HCT116 (cell line): ENCODE measurements at places on chromosomes 7 and 10. TPM values are rescaled to one million over a fixed set of nuclear protein-coding genes. Genes with fewer than 3 reads are reported as not detected.

The PCLO gene
- total RNA-seq = 2.4 TPM

DNA sequence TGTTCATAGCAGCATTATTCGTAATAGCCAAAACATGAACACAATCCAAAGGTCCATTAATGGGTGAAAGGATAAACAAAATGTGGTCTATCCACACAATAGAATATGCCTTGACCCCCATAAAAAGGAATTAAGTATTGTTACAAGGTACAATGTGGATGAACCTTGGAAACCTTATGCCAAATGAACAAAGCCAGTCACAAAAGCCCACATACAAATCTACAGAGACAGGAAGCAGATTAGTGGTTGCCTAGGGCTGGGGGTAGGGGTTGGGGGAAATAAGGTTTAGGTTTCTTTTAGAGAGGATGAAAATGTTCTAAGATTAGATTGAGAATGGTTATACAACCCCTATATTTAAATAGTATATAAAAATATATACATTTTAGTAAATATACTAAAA is 34.8 kb downstream of the PIP4K2A start:
- H3K27me3 ChIP-seq = no peaks in the 10 kb centered on the region
- no peak for DNase-seq
- no peaks in the 10 kb centered on the region for H3K36me3 ChIP-seq
- no peak overlapping the region for H3K4me3 ChIP-seq

- peaks cover 37% of the 10 kb centered on the region for H3K4me1 ChIP-seq
- DNase-seq = peak; percentile 77
- H3K27me3 ChIP-seq = no peaks in the 10 kb centered on the region
- H3K4me3 ChIP-seq = peak overlapping the region; percentile 34
Observed at GRCh38 chr10:87846023-87846422, 17.3 kb downstream of the KLLN start.

The ARHGEF35 gene
- total RNA-seq = 17.4 TPM

DNA sequence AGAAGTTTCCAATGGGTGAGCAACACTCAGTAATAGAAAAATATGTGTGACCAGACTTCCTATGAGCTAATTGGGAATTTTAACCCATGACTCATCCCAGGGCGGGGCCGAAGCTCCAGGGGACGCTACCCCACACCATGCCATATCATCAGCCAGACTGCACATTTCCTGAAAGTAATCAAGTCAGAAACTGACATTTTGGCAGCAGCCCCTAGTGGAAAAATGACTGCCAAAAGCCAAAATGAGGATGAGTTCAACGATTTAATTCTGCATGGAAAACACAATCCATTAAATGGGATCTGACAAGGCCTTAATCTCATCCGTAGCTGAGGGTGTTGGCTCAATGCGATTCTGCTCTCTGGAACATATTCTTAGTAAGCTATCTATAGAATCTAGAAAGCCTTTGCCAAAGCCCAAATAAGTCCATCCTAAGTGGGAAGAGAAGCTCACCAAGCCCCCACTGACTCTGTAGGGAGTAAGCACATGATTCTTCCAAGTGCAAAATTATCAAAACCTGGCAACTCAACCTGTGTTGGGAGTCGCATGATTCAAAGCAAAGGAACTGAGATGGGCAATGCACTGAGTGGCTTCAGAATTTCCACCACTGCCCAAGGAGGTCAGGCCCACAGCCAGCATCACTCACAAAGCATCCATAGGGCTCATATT is 93.1 kb upstream of the PDE1C start:
- no peak for DNase-seq
- H3K27me3 ChIP-seq = no peaks in the 10 kb centered on the region
- H3K36me3 ChIP-seq = no peaks in the 10 kb centered on the region
- H3K4me1 ChIP-seq = peaks cover 12% of the 10 kb centered on the region

GRCh38 chr10:89414146-89414878 is at the start of gene IFIT5:
IFIT5 (plus strand) TSS chr10:89414568; CDS start chr10:89414799, 231 bp downstream.
- no peak for DNase-seq
- H3K4me3 ChIP-seq = peak within 1 kb of the TSS; percentile 66

DNA sequence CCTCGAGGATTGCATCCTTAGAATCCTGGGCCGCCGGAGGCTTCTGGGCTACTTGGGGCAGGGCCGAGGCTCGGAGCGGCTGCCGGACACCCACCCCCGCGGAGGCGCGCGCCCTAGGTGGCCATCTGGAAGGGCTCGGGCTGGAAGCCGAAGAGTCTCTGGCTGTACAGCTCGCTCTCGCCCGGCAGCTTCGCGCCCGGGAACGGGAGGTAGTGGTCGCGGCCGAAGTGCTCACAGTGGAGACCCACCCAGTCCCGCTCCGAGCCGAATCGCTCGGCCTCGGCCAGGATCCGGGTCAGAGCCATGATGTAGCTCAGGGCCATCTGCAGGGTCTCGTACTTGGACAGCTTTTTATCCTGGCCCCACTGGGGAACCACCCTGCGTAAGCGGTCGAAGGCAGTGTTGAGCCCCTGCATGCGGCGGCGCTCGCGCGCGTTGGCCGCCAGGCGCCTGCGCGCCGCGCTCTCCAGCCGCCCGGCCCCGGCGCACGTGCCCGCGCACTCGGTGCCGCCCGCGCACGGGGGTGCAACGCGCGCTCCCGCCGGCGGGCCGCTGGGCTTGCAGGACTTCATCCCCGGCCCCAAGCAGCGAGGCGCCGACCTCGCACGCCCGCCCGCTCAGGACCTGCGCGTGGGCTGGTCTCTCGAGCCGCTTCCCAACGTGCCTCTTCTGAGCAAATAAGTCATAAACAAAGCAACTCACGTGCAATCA is 652 bp downstream of the ATOH7 start:
- peak overlapping the region; percentile 42 for H3K4me3 ChIP-seq
- peak; percentile 45 for DNase-seq
- H3K27me3 ChIP-seq = no peaks in the 10 kb centered on the region
- peak overlapping the region; percentile 9; the same call in 1 of the 2 replicates for H3K27ac ChIP-seq

- H3K27me3 ChIP-seq = no peaks in the 10 kb centered on the region
- H3K27ac ChIP-seq = no peak overlapping the region
- DNase-seq = no peak
Observed at GRCh38 chr7:70512144-70512543, 619.8 kb upstream of the GALNT17 start.

The PDK4 gene
- 2.1 TPM for total RNA-seq

- H3K4me3 ChIP-seq = no peak overlapping the region
- H3K4me1 ChIP-seq = peaks cover 13% of the 10 kb centered on the region
- no peaks in the 10 kb centered on the region for H3K36me3 ChIP-seq
- H3K27ac ChIP-seq = no peak overlapping the region
- DNase-seq = no peak
- no peaks in the 10 kb centered on the region for H3K27me3 ChIP-seq
Observed at GRCh38 chr7:30159698-30160143, 24.9 kb downstream of the MTURN start.

GRCh38 chr7:39507866-39508551 is 58.2 kb upstream of the YAE1 start:
- no peak for DNase-seq
- H3K27me3 ChIP-seq = no peaks in the 10 kb centered on the region
- no peak overlapping the region for H3K27ac ChIP-seq
- no peak overlapping the region for H3K4me3 ChIP-seq
- no peaks in the 10 kb centered on the region for H3K36me3 ChIP-seq

DNA sequence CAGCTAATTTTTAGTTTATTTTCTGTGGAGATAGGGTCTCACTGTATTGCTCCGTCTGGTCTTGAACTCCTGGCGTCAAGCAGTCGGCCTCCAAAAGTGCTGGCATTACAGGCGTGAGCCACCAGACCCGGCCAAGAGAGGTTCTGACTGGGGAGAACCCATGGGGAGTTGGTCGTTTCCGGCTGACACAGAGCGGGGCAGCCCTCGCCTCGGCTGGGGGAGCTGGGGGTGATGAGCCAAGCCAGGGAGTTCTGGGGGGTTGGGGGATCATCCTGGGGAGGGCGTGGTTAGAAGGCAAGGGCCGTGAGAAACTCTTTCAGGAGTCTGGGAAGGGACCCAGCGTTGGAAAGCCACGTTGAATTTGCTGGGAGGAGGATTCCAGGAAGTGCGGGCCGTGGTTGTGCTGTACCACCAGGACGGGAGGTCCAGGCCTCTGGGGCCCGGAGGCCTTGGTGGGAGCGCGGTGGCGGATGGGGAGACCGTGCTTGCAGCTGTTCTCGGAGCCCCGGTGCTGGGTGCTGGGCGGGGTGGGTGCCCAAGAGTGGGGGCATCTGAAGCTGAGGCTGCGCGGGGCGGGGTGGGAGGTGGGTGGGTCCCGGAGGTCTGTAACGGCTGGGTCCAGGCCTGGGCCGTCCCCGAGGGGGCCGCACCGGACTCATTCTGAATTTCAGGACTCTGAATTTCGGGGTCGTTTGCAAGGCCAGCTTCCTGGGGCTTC is 8.4 kb upstream of the ZNF853 start:
- no peak for DNase-seq
- no peaks in the 10 kb centered on the region for H3K4me1 ChIP-seq
- H3K36me3 ChIP-seq = peaks cover 14% of the 10 kb centered on the region; the same call in 1 of the 2 replicates
- no peak overlapping the region for H3K27ac ChIP-seq
- H3K4me3 ChIP-seq = no peak overlapping the region

DNA sequence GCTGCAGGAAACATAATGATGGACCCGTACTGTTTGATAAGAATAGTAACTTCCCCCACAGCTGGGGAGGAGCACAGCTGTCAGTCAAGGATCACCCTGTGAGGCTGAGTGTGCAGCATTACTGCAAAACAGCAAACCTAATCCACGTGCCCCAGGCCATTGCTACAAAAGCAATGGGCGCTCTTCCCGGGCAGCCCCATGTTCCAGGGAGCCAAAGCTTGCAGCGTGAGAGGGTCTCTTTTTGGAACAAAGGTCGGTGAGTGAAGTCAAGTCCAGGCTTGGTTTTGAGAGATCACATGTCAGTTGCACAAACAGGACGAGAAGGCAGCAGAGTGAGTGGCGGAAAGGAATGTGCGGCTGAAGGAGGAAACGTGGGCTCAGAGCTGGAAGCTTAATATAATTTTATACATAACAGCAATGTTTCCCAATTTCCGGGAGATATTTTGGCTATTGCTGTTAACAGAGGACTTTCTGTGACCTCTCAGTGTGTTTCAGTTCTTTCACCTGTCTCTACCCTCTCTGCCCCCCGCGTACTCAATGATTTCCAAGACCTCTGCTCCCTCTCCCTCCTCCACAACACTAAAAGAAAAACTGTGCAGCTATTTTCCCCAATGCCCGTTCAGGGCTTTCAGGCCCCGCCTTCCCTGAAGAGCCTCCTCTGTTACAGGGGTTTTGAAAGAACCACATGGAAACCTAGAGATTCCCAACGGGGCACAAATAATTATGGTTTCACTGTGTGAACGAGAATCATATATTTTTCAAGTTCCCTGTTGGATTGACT is 128.9 kb downstream of the MTPAP start:
- no peak for DNase-seq
- no peaks in the 10 kb centered on the region for H3K36me3 ChIP-seq
- H3K4me3 ChIP-seq = no peak overlapping the region
- H3K4me1 ChIP-seq = no peaks in the 10 kb centered on the region
- no peaks in the 10 kb centered on the region; the same call in 1 of the 2 replicates for H3K27me3 ChIP-seq

The SEMA3D gene
- total RNA-seq = 1.4 TPM

The AGBL3 gene
- total RNA-seq = 1.9 TPM

- H3K4me1 ChIP-seq = no peaks in the 10 kb centered on the region
- H3K27me3 ChIP-seq = no peaks in the 10 kb centered on the region; the same call in none of the 2 replicates
- no peak overlapping the region for H3K27ac ChIP-seq
- H3K4me3 ChIP-seq = no peak overlapping the region
- no peaks in the 10 kb centered on the region for H3K36me3 ChIP-seq
- no peak for DNase-seq
Observed at GRCh38 chr7:134374291-134374690, 57.6 kb upstream of the SLC35B4 start.

DNA sequence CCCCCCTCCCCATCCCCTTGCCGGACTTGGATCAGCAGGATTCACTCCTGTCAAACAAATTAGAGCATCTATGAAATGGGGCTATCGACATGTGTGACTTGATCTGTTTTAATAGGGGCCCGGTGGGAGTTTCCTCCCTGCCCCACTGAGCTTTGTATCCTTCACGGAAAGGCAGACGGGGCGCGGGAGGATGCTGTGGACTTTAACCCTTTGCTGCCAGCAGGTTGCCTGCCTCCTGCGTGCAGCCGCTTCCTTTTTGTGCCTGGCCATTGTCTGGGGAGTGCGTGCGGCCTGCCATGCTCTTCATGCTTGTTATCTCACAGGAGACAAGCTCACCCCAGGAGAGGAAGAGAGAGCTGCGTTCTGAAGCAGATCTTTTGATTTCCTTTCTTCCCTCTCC is 512.8 kb upstream of the GALNT17 start:
- no peaks in the 10 kb centered on the region for H3K36me3 ChIP-seq
- DNase-seq = no peak
- H3K27ac ChIP-seq = no peak overlapping the region
- H3K27me3 ChIP-seq = no peaks in the 10 kb centered on the region
- no peaks in the 10 kb centered on the region for H3K4me1 ChIP-seq
- no peak overlapping the region for H3K4me3 ChIP-seq

The RTKN2 gene
- total RNA-seq = 7.9 TPM

DNA sequence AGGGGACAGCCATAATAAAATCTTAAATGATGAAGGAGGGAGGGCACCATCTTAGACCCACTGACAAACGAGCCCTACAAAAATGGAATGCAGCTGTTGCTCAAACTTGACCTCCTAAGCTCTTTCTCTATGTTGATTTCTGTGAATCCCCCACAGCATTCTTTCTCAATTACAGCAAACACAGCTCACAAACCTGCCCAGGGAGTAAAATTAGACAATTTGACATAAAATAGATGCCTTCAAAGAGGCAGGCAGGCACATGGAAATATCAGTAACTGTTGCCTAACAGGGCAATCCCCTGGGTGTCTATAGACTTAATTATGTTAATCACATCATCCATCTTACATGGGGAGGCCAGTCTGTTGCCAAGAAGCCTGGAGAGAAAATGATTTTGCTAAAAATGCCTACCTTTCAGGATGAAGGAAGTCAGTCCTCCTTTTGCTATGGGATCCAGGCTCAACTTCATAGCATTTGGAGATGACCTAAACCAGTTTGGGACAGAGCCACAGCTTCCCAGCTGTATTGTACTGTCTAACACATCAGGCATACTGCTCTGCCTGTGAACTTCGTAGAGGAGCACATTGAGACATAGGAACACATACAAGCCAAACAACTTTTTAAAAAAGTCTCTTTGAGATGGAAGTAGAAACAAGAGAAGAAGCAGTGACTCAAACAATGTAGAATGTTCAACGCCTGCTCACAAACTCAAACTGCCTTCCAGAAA is 1177.4 kb downstream of the SORCS1 start:
- H3K4me1 ChIP-seq = no peaks in the 10 kb centered on the region
- H3K36me3 ChIP-seq = no peaks in the 10 kb centered on the region
- no peaks in the 10 kb centered on the region for H3K27me3 ChIP-seq
- H3K27ac ChIP-seq = no peak overlapping the region
- no peak for DNase-seq

DNA sequence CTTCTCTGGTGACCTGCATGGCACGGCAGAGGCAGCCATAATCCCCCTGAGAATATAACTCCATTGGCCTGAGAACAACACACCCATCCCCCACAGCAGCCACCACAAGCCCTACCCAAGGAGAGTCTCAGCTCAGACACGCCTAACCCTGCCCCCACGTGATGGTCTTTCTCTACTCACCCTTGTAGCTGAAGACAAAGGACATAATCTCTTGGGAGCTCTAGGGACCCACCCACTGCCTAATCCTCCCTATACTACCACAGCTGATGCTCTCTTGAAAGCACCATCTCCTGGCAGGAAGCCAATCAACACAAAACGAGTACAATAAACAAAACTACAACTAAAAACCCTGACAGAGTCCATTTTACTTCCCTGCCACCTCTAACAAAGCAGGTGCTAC is 30.7 kb upstream of the HPSE2 start:
- H3K4me1 ChIP-seq = no peaks in the 10 kb centered on the region
- H3K27me3 ChIP-seq = no peaks in the 10 kb centered on the region; the same call in 1 of the 2 replicates
- no peaks in the 10 kb centered on the region for H3K36me3 ChIP-seq
- H3K27ac ChIP-seq = no peak overlapping the region

The STAG3 gene
- total RNA-seq = 1.2 TPM

The SMARCD3 gene
- total RNA-seq = 30.3 TPM

The KCNMA1 gene
- total RNA-seq = 0.49 TPM
